ENCODE measurements at places on chromosomes 5 and 9. TPM values are rescaled to one million over a fixed set of nuclear protein-coding genes. Genes with fewer than 3 reads are reported as not detected.
A peak's percentile ranks its signal among the peaks of the same experiment; 100 is the strongest.

DNA sequence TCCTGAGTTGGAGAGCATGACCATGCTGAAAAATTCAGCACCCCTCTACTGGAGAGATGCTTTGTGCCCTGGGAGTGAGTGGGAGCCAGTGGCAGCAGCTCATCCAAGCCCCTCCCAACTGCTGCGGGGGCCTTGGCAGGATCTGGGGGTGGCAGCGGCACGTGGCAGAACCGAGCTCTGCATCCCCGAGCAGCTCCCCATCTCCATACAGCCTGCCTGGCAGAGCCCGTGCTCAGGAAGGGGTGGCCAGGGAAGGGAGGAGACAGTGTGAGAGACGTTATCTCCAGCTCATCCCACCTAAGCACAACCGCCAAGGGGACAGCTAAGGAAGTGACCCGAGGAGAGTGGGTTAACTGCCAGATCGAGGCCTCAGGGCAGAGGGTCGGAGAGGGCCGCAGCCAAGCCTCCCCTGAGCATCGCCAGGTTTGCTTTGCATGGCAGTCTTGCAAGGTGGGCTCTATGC is 17.2 kb upstream of the DPM2 start:
- H3K27ac ChIP-seq: peak overlapping the region; percentile 93
- DNase-seq: no peak

- H3K4me1 ChIP-seq: no peaks in the 10 kb centered on the region
- H3K27ac ChIP-seq: no peak overlapping the region
- no peaks in the 10 kb centered on the region for H3K36me3 ChIP-seq
- no peak for DNase-seq
Observed at GRCh38 chr5:154723740-154724505, 31.3 kb upstream of the LARP1 start.

DNA sequence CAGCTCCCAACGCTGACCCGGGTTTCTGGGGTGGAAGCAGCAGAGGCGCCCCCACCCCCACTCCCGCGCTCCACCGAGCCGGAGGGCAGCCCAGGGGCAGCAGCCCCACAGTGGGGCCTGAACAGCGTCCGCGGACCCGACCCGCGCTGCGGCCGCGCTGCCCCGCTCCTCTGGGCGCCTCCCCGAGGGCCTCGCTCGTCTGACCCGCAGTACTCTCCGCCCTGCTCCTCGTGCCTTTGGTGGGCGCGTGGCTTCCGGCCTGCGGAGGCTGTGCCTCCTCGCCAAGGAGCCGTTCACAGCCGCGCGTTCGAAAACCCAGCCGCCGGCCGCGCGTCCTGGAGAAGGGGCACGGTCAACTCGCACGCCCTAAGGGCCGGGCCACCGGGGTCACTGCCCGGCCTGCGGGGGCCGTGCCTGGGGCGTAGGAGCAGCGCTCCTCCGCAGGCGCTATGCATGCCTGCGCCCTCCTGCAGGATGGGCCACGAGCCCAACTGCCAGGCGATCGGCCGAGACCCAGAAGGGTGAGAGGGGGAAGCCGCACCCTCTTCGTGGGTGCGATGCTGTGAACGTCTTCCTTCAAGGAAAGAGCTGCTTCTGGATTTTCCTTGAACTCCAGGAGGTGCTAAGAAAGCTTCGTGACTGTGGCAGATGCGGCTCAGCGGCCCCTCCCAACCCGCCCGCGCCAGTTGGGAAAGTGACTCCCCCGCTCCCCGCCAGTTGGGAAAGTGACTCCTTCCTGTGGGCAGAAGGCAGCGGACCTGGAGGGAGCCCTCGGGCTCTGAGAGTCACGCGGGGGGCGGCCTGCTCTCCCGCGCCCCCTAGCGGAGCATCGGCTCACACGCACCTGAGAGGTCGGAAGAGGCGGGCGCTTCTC is 82.7 kb downstream of the HSD17B3 start:
- H3K4me1 ChIP-seq: no peaks in the 10 kb centered on the region
- no peak overlapping the region for H3K27ac ChIP-seq
- no peaks in the 10 kb centered on the region for H3K36me3 ChIP-seq
- no peak for DNase-seq
- H3K27me3 ChIP-seq: no peaks in the 10 kb centered on the region

- H3K4me1 ChIP-seq: no peaks in the 10 kb centered on the region
- no peak for DNase-seq
- H3K36me3 ChIP-seq: no peaks in the 10 kb centered on the region
- no peak overlapping the region for H3K27ac ChIP-seq
- H3K27me3 ChIP-seq: no peaks in the 10 kb centered on the region
- no peak overlapping the region for H3K4me3 ChIP-seq
Observed at GRCh38 chr5:131481569-131481968, 153.5 kb downstream of the RAPGEF6 start.

DNA sequence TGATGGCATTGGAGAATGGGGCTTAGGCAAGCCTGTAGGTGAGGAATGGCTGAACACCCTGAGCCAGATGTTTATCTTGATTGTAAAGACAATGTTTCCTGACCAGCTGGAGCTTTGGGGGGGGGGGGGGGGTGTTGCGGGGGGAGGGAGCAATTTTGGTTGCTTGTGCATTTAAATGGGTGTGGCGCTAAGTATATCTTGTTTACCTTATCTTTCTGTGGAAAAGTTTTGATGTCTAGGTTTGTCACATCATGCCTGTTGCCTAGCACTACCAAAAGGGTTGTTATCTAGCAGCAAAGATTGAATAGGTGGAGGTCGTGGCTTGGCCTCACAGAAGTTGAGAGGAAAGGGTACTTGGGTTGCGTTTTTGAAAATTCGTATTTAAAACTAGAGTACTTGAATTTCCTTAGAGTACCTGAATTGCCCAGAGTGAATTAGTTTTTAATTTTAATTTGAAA is 1.3 kb downstream of the SMAD5 start:
- H3K27me3 ChIP-seq: no peaks in the 10 kb centered on the region
- H3K4me3 ChIP-seq: peak overlapping the region; percentile 81
- no peak for DNase-seq
- H3K4me1 ChIP-seq: peaks cover 29% of the 10 kb centered on the region
- H3K36me3 ChIP-seq: no peaks in the 10 kb centered on the region

GRCh38 chr9:95249986-95250385 is 67.5 kb downstream of the FANCC start:
- no peak overlapping the region for H3K4me3 ChIP-seq
- no peak overlapping the region for H3K27ac ChIP-seq
- H3K27me3 ChIP-seq: no peaks in the 10 kb centered on the region
- no peaks in the 10 kb centered on the region for H3K36me3 ChIP-seq
- no peak for DNase-seq

DNA sequence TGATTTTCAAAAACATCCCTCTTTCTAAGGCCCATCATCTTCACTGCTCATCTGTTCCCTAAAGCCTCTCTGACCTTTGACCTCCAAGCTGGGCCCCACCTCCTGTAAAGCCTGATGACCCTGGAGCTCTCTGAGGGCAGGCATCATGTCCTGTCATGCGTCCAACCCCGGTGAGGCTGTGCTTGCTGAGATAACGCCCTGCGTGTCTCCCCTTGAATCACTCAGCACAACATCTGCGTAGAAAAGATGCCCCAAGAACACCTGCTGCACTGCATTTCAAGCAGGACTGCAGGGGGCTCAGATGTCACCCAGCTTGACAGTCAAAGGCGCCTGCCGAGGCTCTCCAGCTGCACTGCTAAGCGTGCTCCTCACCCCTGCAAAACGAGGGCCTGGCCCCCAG is 78.0 kb downstream of the OTULIN start:
- no peaks in the 10 kb centered on the region for H3K36me3 ChIP-seq
- H3K4me1 ChIP-seq: peaks cover 37% of the 10 kb centered on the region
- H3K27me3 ChIP-seq: no peaks in the 10 kb centered on the region
- no peak overlapping the region for H3K27ac ChIP-seq
- H3K4me3 ChIP-seq: no peak overlapping the region

GRCh38 chr5:180347702-180348101 is 5.4 kb downstream of the GFPT2 start:
- H3K4me1 ChIP-seq: no peaks in the 10 kb centered on the region
- no peak overlapping the region for H3K4me3 ChIP-seq
- H3K27ac ChIP-seq: no peak overlapping the region
- no peaks in the 10 kb centered on the region for H3K27me3 ChIP-seq

- H3K27ac ChIP-seq: no peak overlapping the region
- H3K27me3 ChIP-seq: no peaks in the 10 kb centered on the region
- no peaks in the 10 kb centered on the region for H3K36me3 ChIP-seq
- no peaks in the 10 kb centered on the region for H3K4me1 ChIP-seq
- no peak overlapping the region for H3K4me3 ChIP-seq
- DNase-seq: no peak
Observed at GRCh38 chr5:109669991-109670706, 19.6 kb upstream of the MAN2A1 start.

DNA sequence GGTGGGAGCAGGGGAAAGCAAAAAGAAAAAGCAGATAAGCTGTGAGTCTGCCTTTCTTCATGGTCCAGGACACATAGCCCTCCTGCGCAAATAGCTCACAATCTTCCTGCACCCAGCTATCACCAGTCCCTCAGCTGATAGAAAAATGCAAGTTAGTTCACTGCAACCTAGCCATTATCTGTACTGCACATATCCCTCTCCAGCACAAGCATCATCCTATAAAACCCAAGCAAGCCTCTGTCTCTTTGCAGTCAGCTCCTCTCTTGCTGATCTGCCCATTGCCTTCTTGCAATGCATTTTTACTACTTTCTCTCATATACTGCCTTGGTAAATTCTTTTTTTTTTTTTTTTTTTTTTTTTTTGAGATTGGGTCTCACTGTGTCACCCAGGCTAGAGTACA is 20.0 kb upstream of the MSANTD3 start:
- no peak overlapping the region for H3K4me3 ChIP-seq
- peaks cover 3% of the 10 kb centered on the region for H3K4me1 ChIP-seq
- no peaks in the 10 kb centered on the region for H3K27me3 ChIP-seq

DNA sequence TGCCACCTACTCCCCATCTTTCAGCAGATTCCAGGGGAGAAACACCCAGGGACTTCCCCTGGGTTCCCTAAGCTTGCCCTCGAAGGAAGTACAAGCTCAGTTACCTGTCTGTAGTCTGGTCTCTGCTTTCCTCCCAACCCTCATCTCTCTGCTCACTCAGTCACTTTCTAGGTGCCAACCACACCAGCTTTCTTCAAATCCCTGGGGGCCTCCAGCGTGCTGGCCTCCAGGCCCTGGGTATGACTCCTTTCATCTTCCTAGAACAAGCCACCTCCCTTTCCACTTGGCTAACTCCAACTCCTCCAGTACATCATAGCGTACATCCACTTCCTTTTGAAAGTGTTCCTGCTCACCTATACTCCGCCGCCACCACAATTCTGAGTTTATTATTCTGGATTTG is 222.6 kb downstream of the SNX18 start:
- H3K27ac ChIP-seq: no peak overlapping the region
- H3K4me3 ChIP-seq: no peak overlapping the region
- DNase-seq: no peak
- no peaks in the 10 kb centered on the region for H3K27me3 ChIP-seq
- peaks cover 46% of the 10 kb centered on the region for H3K4me1 ChIP-seq

DNA sequence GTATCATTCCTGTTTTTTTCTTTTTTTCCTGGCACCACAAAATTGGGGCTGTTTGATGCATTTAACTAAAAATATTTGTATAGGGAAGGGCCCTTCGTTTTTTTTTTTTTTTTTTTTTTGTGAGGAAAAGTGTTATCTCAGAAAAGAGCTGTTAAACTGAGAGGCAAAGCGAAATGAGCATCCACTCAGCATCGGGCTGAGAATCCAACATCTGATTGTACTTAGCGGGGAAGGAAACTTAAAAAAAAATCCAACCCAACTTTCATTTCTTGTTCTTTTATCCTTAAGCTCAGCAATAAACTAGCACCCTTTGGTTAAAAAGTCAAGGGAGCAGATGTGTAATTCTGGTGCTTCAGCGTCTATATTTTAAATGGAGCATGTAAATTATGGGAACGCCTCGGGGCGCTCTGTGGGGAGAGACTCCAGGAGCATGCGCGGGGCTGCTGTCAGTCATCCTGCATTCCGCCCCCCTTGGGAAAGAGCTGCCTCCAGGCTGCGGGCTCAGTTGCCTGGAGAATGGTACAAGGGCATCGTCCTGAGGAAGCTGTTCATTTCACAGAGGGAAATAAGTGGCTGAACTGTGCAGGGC is 33.3 kb downstream of the DMRT2 start:
- no peaks in the 10 kb centered on the region for H3K36me3 ChIP-seq
- H3K4me3 ChIP-seq: peak overlapping the region; percentile 60
- H3K27ac ChIP-seq: no peak overlapping the region
- DNase-seq: peak; percentile 26
- H3K27me3 ChIP-seq: no peaks in the 10 kb centered on the region

- no peak overlapping the region for H3K4me3 ChIP-seq
- no peak overlapping the region for H3K27ac ChIP-seq
- no peaks in the 10 kb centered on the region for H3K4me1 ChIP-seq
- no peaks in the 10 kb centered on the region for H3K36me3 ChIP-seq
- DNase-seq: no peak
- no peaks in the 10 kb centered on the region for H3K27me3 ChIP-seq
Observed at GRCh38 chr5:176886336-176887251, 12.6 kb downstream of the HK3 start.

CARTPT gene
- total RNA-seq: not detected

MYMK gene
- total RNA-seq: not detected

GPR150 gene
- total RNA-seq: not detected

PCDHB10 gene
- 0.33 TPM for total RNA-seq

TRIM14 gene
- 17.3 TPM for total RNA-seq

TRPM3 gene
- total RNA-seq: not detected

HEMGN gene
- total RNA-seq: not detected
